Colonic mucosa (tissue), 4 donors: ENCODE measurements at places on chromosomes 4 and X. TPM values are rescaled to one million over a fixed set of nuclear protein-coding genes. Genes with fewer than 3 reads are reported as not detected.

- DNase-seq = no peak
Observed at GRCh38 chr4:26613237-26613636, 29.4 kb downstream of the TBC1D19 start.

- DNase-seq = no peak
Observed at GRCh38 chrX:71910986-71911730, 513 bp downstream of the NHSL2 start.

GRCh38 chr4:985123-985830, 1.6 kb upstream of the IDUA start:
- peak; percentile 89 for DNase-seq

DNA sequence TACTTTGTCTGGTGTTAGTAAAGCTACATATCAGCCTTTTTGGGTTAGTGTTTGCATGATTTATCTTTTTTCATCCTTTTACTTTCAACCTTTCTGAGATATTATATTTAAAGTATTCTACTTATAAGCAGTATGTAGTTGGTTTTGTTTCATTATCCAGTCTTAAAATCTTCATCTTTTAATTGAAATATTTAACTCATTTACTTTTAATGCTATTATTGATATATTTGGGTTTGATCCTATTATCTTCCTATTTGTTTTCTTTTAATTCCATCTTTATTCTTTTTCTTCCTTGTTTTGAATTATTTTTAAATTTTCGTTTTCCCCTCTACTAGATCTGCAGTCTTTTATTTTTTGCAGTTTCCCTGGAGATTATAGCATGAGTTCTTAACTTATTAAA, 44.0 kb downstream of the CLDN22 start:
- DNase-seq = no peak

GRCh38 chrX:38151441-38151840, 69.2 kb downstream of the SRPX start:
- DNase-seq = no peak

DNA sequence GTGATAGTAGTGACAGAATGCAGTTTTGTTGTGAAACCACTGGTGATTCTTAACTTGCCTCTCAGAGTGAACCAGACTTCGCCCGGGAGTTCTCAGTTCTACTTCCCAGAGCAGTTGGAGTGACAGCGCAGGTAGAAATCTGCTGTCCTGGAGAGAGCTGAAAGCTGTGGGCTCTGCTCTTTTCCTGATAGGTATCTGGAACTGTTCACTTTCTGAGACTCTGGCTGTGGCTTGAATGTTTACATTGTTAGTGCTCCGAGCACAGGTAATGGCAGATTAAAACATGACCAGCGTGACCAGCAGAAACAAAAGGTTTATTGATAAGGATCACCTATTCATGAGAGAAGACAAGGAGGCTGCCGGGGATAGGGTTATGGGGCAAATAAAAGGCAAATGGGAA, 360.7 kb downstream of the BMPR1B start:
- DNase-seq = no peak

DNA sequence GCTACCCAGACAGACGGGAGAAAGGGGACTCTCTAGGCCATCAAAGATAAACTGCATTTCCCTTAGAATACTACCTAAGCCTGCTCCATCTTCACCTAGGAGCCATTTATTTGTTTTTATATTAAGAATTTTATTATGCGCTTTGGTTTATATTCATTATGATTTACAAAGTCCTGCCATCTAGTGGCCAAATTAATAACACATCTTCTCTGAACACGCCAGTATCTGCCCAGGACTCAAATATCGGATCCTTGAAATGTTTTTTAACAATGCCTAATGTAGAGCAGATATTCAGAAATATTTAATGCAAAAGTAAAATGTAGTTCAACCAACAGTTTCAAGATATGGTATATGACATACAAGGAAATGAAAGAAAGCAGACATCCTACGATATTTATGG, 20.8 kb upstream of the PRPS2 start:
- no peak for DNase-seq

GRCh38 chr4:128558896-128559679, 250.4 kb upstream of the JADE1 start:
- no peak for DNase-seq

DNA sequence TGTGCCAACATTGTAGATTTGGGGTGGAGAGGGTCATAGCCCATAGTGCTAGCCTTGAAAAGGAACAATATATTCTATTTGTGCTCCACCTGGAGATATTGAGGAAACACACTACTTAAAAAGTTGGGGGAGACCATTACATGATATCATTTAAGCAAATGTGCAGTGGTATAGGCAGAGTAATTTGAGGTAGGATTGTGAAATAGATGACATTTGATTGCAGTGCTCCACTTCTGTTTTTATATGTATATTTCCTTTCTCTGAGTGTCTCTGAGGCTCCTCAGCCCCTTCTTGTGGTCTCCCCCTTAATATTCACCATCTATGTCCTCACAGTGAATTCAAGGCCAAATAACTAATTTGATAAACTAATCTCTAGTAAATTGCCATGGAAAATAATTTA, 85.6 kb upstream of the NMU start:
- DNase-seq = no peak

- no peak for DNase-seq
Observed at GRCh38 chr4:141595531-141595930, 40.9 kb upstream of the IL15 start.

GRCh38 chrX:10112510-10112909, 44.3 kb upstream of the CLCN4 start:
- DNase-seq = no peak

DNA sequence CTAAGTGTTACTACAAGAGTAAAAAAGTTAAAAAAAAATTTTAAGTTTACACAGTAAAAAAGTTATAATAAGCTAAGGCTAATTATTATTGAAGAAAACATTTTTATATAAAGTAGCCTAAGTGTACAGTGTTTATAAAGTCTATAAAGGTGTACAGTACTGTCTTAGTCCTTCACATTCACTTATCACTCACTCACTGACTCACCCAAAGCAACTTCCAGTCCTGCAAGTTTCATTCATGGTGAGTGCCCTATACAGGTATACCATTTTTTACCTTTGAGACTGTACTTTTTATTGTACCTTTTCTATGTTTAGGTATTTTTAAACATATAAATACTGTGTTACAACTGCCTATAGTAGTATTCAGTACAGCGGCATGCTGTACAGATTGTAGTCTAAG, 74.2 kb downstream of the TMEM165 start:
- DNase-seq = no peak

DNA sequence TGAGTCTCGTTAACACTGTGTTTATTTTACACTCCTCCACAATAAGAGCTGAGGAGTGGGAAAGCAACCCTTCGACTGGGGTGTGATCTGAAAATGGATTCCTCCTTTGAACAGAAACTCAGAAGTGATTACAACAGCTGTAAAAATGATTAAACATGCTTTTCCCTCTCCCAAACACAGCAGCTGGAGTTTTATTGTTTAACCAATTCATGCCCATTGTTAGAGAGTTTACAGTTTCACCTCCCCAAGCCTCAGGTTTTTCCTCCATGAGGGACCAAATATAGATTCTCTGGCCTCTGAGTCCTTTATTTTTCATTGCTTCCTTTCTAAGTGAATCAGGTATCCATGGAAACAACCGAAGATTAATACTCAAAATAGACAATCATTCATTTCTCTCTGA, 263.0 kb upstream of the TAPT1 start:
- no peak for DNase-seq

DNA sequence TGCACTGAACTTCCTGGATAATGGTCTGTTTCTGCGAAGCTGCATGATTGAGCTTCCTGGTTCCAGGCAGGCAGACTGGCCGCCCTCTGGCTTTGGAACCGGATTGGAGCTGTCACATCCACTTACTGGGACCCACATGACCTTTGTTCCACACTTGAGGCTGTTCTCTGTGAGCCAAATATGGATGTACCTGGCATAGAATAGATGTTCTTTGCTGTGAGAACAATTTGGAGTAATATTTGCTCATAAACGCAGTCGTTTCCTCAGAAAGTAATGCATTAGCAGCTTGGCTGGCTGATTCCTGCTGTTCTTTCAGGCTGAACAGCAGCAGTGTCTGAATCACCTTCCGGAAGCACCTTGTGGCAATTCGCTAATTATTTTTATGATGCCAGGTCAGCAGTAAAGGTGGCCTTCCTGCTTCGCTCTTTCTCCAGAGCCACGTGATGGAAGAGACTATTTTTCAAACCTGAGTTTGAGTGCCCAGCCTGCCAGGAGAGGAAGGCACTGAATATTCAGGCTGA, 78.1 kb upstream of the BOD1L1 start:
- peak; percentile 71 for DNase-seq

DNA sequence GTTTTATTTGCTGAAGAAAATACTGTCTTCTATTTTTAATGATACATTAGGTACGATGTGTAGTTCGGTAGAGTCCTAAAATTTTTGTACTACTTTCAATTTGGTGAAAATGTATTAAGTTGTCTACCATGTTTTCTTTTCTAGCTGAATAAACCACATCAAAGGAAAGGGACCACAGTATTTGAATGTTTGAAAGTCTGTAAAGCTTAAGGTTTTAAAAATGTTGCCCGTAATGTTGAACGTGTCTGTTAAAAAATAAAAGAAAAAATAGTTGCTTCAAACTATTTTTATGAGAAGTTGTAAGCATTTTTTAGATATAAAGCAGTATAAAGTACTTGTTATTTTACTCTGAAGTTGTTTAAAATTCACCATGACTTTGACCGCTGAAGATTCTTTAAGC, 3.2 kb downstream of the CDKN2AIP start:
- no peak for DNase-seq

DNA sequence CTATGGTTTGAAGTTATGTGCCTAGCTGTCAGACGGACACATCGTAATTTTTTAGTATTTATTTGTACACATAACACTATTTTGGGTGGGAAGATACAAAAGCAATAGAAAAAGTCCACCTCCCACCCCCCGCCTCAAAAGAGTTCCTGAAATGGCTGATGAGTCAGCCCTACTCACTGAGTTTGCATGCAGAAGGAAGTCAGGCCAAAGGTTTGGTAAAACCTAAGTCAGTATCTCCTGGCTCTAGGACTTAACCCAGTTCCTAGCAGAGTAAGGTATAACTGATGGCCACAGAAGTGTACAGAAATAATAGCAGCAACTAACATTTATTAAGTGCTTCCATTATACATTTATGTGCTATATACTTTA, 2.9 kb upstream of the KLHL2 start:
- DNase-seq = no peak

DNA sequence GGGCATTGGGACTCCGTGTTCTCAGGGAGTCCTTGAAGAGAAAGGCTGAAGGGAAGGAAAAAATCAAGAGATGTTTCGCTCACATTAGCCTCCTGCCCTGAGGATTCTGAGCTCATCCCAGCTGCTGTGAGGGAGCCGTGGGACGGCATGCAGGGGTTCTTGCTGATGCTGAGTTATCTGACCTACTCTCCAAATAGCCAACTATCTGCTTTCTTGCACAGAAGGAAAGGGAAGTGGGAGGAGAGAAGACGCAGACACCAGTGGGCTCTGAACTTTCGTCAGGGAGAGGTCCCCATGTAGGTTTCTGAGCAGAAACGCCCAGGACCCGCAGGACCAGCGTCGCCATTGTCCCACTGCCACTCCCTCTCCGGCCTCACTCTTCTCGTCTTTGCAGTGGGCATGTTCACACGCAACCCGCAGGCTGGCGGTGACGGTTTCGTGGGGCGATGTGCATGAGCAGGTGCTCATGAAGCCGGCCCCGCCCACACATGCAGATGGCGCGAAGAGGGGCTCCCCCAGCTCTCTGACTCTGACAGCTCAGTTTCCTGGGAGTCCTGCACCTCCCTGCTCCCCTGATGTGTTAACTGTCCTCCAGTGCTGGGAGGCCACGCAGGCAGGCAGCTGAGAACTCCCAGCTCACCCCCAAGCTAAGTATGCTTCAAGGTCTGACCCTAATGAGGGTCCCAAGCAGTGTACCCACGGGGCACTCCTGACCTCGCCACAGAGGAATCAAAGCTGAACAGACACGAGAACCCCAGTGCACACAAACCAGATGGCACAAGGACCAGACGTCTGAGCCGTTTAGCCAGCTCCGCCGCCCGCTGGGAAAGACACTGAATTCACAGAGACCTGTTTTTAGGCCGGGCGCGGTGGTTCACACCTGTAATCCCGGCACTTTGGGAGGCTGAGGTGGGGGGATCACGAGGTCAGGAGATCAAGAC, 13.6 kb upstream of the ABLIM2 start:
- DNase-seq = no peak

- no peak for DNase-seq
Observed at GRCh38 chr4:15469402-15470127, at the start of gene CC2D2A. CC2D2A (plus strand) TSS chr4:15469882; CDS start chr4:15475933, 6,051 bp downstream.

DNA sequence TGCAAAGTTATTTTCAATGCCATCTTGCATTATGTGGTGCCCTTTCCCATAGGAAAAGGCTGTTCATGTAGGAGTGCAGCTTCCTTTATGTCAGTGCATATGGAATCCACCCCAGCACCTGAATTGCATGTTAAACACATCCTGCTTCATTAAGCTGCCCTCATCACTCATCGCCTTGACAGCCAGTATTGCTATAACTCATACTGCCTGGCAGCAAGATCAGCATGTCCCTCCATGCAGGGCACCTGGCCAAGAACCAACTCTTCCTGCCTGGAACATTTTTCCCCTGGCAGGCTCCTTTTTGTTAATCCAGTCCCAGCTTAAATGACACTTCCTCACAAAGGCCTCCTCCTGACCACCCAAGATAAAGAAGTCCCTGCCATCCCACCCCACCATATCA, 23.5 kb upstream of the CA5B start:
- no peak for DNase-seq

GRCh38 chrX:141879616-141880015, 24.1 kb upstream of the MAGEC1 start:
- DNase-seq = no peak

- DNase-seq = no peak
Observed at GRCh38 chrX:21989384-21989783, 42.7 kb upstream of the PHEX start.

DNA sequence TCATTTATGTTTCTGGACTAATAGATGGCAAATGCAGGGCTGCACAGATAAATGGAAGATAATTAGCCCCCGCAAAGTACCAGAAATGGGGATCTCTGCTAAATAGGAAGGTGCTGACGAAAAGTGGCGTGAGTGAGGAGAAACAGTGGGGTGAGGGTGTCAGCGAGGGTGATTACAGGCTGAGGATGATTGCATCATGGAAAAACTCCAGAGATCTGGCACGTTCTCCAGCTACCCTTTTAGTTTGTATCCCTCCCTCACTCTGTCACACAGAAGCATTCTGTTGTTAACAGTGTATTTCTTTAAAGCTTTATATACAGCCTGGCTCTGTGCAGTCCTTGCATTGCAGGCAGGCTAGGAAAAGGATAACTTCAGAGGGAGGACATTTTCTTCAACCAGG, 309.6 kb upstream of the DDX53 start:
- DNase-seq = no peak

GRCh38 chrX:54042609-54043021, 1.7 kb downstream of the PHF8 start:
- DNase-seq = peak; percentile 26

- no peak for DNase-seq
Observed at GRCh38 chr4:172392741-172393140, 579.5 kb downstream of the GALNTL6 start.

TCEANC gene
- total RNA-seq = 3.5 TPM

MAGED4B gene
- 4.1 TPM for total RNA-seq

ADH7 gene
- not detected for total RNA-seq

PRICKLE3 gene
- total RNA-seq = 16.7 TPM

TEX13C gene
- total RNA-seq = not detected

TEX11 gene
- total RNA-seq = 1.0 TPM

C4orf50 gene
- 0.13 TPM for total RNA-seq

MAGEC2 gene
- total RNA-seq = 0.17 TPM
